MV-4-11 (cell line): ENCODE measurements at places on chromosomes 7 and 10.

DNA sequence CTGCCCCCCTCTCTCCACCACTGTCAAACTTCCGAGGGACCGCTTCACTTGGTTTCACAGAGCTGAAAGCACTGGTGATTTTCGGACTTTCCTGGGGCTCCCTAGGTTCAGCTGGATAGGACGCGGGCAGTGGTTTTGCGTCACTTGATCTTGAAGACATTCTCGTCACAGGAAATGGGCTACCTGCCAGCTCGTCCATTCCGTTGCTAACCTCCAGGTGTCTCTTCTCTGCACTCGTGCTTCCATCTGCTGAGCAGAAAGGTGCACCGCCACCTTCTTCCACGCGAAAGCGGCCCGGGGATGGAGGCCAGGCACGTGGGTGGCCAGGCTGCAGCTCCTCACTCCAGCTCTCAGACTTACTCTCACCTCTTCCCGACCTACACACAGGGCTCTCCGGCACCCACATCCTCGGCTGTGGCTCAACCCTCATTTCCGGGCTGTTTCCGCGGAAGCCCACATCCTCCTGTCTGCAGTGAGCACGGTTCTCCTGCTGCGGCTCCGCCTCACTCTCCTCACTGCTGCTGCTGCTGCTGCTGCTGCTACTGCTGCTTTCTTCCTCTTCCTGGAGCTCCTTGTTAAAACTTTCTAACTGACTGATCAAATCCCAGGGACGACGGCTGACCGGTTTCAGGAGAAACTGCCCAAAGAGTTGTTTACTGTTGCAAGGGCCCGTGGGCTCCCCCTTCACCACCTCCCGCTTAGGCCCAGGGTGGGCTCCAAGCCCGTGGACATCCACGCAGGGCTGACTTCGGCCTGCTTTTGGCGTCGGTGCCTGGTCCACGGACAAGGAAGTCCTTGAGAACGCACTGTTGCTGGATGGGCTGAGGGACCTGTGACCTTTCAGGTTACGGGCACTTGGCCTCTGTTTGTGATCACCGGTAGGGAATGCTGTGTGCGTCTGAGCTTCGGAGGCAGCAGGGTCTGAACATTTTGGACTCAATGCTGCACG, 32.1 kb downstream of the JCAD start:
- peak; percentile 92 for DNase-seq

DNA sequence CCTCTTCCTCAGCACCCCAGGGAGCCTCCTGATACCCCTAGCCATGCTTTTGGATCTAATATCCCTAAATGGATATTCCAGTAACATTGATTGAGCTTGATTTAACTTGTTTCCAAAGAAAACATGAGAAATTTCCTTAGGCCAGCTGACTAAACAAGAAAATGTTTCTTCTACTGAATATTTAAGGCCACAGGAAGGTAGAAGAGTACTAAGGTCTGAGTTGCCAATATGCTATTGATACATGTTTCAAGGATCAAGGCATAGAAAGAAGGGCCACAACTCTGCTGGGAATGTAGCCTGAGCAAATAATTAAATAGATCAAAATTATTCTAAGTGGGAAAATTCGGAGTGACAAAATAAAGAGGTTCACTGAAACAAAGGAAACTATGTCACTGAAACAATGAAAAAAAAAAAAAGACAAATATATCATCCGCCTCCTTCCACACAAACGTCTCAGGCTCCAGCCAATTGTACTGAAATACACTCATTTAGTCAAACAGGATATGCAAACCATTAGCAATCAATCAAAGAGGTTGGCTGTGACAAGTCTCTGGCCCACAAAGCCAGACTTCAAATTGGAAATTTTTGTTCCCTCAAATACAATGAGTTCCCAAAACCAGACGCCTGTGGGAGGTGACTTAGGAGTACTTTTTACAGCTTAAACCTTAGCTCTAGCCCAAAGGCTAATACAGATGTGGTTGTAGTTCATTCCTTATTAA, 396.2 kb downstream of the HTR7 start:
- peak; percentile 19 for DNase-seq

DNA sequence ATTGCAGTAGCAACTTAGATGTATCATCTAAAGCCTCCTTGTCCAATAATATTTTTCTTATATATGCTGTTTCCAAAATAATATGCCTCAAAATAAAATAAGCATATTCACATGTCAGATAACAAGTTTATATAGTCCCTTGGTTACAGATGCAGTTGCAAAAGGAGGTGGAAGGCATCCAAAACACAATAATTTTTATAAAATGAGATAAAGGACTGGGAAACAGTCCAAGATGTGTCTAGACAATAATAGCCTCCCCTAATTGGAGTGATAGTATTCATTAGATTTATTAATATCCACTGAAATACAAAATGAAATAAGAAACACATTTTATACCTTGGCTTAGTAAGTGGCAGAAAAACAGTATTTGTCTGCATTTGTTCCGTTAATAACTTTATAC, 30.3 kb downstream of the BCAP29 start:
- no peak for DNase-seq

- no peak for DNase-seq
Observed at GRCh38 chr10:88542522-88542921, 40.6 kb downstream of the RNLS start.

- no peak for DNase-seq
Observed at GRCh38 chr10:131617113-131617858, 283.5 kb upstream of the PPP2R2D start.

DNA sequence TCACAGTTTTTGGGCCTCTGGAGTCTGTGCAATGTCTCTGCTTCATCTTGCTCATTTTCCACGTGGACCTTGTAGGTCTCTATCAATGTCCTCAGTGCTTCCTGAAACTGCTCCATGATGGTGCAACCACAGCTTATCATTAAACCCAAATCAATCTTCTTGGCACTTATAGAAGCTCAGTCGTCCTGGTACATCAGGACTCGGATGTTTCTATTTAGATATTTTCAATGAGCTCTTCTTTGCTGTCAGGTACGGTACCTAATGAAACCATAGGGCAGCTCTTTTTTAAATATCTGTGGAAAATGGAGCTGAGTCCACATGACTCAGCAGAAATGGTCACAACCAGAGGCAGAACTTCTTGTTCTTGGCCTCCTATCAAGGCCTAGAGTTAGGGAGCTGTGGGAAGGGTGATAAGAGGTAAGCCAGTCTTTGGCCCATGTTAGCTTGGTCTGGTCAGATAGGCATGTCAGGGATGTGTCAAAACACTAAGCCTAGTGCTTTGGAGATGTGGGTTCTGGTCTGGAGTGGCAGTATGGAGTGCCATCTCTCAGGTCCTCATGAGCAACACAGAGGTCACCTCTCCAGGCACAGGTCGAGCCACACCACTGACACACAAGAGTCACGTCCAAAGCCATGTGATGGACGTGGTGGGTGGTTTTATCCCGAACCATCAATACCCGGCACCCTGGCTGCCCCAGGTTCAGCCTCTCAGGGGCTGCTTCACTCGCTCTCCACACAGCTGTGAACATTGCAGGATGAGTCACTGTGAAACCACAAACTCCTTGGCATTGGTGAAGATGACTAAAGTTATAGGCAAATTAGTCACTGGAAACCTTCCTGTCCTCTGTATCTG, 87.0 kb downstream of the TBXAS1 start:
- peak; percentile 94 for DNase-seq

DNA sequence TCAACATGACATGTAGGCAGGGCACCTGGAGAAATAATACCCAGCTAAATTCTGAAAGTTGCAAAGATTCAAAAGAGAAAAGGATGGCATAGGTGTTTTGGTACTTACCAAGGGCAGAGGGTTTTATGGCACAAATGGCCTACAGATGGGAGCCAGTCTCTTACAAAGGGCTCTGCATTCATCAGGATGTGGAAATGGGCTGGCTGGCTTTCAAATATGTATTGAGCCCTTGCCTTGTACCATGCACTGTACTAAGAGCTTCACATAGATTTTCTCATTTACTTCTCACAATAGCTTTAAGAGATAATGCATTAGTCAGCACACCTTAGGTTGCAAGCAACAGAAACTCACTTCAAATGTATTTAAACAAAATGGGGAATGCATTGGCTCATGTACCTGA, 327.1 kb downstream of the BICC1 start:
- DNase-seq = no peak

- DNase-seq = peak; percentile 84
Observed at GRCh38 chr7:129376778-129377700, 57.2 kb upstream of the STRIP2 start.

GRCh38 chr10:44036425-44036824, 348.5 kb downstream of the CXCL12 start:
- no peak for DNase-seq

GRCh38 chr7:75646571-75647102, 92.1 kb downstream of the HIP1 start:
- DNase-seq = no peak

DNA sequence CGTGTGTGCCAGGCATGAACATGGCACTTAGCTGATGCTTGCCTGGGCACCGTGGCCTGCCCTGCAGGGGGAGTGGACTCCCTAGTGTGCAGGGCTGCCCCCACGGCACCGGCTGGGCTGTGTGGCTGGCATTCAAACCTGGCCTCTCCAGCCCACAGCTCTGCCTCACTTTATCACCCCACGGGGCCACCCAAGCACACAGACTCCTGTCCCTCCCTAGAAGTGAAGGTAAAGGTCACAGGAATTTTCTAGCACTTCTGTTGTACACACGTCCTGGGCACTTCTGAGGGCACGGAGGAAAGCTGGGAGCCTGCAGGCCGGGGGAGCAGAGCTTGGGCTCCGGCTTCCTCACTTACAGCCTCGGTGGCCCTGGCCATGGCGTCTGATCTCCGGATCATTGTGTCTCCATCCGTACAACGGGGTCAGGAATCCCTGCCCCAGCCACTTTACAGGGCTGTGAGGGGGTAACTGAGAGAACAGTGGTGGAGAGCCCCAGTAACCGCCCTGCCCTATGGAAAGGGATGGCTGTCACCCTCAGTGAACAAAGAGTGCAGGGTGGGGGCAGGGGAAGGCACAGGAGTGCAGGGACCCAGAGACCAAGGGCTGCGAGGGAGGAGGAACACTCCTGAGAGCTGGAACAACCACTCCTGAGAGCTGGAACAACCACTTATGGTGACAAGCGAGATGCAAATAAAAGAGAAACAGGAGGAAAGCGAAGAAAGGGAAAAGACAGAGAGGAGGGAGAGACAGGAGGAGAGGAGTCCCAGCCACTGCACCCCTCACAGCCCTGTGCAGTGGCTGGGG, 3.9 kb upstream of the PYROXD2 start:
- DNase-seq = no peak

GRCh38 chr10:104639590-104640338, 1.3 kb upstream of the SORCS3 start:
- no peak for DNase-seq

- peak; percentile 72 for DNase-seq
Observed at GRCh38 chr7:37656913-37657530, 26.5 kb upstream of the GPR141 start.

DNA sequence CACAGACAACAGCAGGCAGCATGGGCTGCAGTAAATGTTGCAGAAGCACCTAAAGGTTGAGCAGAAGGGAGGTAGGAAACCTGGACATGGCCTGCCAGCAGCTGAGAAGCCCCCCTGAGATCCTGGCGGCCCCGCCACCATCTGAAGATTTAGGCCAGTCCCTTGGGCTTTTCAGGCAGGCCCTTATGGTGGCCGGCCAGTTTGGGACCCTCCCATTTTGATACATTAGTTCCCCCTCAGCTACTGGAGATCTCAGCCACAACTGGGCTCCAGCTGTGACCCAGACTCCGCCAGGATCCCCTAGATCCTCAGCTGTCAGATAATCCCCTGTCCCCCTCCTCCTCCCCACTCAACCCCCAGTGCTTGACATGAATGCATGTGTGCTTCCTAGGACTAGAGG, 34.4 kb downstream of the ZNF783 start:
- no peak for DNase-seq

DNA sequence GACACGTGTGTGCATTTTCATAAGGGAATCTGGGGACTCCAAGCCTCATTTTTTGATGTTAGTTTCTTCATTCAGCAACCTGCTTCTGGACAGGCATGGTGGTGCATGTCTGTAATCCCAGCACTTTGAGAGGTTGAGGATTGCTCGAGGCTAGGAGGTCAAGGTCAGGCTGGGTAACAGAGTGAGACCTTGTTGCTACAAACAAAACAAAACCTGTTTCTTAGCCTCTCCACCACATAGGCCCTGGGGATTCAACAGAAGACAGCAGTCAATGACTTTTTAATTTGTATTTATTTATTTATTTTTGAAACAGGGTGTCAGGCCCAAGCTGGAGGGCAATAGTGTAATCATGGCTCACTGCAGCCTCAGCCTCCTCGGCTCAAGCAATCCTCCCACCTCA, 6.9 kb upstream of the CYTH3 start:
- DNase-seq = no peak

GRCh38 chr10:103083977-103084320, 109.1 kb downstream of the NT5C2 start:
- no peak for DNase-seq

DNA sequence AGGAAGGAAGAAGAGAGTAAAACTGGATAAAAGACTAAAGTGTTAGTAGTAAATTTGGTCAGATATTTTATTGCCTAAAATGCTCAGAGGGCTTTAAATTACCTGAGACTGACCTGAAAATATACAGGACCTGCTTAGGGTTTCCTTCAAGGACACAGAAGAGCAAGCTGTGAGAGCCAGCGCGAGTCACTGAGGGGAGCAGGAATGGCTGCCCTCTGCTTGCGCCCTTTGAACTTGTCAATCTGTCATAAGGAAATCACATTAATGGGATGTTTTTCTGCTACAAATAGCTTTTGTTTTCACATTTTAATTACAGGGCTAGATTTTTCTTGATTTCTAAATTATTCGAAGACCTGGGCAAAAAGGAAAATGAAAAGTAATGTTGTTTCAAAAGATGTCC, 26.9 kb downstream of the DNAJB9 start:
- DNase-seq = no peak

DNA sequence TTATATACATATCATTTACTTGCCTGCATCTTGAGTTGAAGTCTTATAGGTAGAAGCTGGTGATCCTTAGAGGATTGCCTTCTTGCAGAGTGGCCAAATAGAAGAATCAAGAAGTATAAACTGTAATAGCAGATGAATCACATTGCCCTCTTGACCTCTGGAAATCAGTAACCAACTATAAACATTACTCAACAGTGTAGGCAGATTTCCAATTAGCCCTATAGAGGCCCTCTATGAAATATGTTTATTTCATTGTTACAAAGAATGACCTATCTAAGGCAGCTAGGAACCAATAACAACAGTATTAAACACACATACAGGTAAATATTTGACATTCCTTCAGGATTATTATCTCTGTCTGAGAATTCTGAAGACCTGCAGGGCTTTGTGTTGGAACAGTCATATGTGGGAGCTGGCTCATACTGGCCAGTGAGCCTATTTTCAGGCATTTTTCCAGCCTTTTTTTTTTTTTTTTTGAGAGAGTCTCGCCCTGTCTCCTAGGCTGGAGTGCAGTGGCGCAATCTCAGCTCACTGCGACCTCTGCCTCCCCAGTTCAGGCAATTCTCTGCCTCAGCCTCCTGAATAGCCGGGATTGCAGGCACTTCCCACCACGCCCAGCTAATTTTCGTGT, 7.2 kb upstream of the SRI start:
- DNase-seq = peak; percentile 56

DNA sequence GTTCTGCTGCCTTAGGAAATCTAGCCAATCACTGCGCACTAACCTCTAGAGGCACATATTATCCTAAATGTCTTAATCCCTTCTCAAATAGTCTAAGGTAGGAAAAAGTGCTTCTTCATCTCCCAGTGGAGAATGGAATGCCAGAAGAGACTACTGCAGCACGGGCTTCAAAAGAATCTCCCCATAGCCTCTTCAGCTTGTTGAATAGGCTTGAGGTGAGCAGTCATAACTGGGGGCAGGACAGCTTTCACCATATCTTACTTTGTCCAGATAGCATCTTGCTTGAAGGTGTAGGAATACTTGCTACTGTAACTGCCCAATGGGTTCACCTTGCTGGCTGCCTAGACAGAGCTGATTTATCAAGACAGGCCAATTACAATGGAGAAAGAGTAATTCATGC, 88.8 kb downstream of the MBL2 start:
- DNase-seq = no peak
